ENCODE measurements at places on chromosomes 5 and 9. TPM values are rescaled to one million over a fixed set of nuclear protein-coding genes. Genes with fewer than 3 reads are reported as not detected.

- DNase-seq: no peak
These were observed 9.0 kb upstream of the CCDC125 start for GRCh38 chr5:69341520-69342161.

- no peak for DNase-seq
These were observed at the start of gene PCDHGA11 for GRCh38 chr5:141420855-141421488. Gene PCDHGA11 (plus strand): TSS chr5:141421051. CDS start chr5:141421228, 177 bp downstream.

DNA sequence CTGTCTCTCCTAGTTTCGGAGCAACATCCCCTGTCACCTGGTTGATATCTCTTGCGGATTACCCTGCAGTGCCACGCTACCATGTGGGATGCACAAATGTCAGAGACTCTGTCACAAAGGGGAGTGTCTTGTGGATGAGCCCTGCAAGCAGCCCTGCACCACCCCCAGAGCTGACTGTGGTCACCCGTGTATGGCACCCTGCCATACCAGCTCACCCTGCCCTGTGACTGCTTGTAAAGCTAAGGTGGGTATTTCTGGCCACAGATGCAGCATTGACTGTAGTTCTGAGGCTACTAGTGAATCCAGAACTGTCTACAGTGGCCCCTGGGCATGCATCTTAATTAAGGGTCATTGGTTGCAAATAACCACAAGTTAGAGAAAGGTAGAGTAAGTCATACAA is 50.8 kb downstream of the AQP7 start:
- DNase-seq: peak; percentile 20

OLFM1 gene
- 34.9 TPM for total RNA-seq

GRCh38 chr5:150300496-150301169 is 2.1 kb downstream of the ARSI start:
- DNase-seq: no peak

DNA sequence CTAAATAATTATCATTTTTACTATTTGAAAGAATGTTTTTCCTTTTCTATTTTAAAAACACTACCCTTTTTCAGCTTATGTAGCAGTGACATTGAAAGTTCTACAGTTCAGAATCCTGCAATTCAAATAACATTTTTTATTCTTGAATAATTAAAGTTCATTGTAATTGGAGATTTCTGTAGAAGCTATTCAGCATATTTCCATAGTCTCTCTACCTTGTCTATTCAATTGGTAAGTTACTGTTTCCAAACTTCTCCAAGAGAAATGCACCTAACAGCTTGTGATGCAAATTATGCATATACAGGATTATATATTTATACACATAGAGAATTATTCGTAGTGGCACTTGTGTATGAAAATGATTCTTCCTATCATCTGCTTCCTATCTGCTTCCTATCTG is 149.7 kb upstream of the ARRDC3 start:
- DNase-seq: no peak

DNA sequence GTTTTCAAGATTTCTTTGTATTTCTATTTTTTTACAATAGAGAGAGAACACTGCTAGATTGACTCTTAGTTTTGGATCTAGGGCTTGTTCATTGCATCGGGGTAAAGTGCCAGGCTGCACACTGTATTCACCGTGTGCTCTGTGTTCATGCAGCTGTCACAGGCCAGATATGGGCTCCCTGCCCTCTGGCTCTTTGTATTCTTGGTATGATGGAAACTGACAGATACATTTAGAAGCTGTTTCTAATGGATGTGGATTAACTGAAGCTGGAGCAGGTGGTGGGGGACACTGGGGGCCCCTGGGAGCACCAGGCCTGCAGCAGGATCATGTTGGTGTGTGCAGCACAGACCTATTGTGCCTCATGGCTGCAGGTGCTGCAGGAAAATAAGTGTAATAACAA is 28.0 kb downstream of the SLC36A1 start:
- DNase-seq: no peak

GRCh38 chr9:116506685-116507084 is 180.4 kb upstream of the TRIM32 start:
- no peak for DNase-seq

GRCh38 chr5:106766916-106767315 is 903.8 kb downstream of the EFNA5 start:
- DNase-seq: no peak

- no peak for DNase-seq
These were observed 974 bp upstream of the SLC12A2 start for GRCh38 chr5:128082551-128083032.

DNA sequence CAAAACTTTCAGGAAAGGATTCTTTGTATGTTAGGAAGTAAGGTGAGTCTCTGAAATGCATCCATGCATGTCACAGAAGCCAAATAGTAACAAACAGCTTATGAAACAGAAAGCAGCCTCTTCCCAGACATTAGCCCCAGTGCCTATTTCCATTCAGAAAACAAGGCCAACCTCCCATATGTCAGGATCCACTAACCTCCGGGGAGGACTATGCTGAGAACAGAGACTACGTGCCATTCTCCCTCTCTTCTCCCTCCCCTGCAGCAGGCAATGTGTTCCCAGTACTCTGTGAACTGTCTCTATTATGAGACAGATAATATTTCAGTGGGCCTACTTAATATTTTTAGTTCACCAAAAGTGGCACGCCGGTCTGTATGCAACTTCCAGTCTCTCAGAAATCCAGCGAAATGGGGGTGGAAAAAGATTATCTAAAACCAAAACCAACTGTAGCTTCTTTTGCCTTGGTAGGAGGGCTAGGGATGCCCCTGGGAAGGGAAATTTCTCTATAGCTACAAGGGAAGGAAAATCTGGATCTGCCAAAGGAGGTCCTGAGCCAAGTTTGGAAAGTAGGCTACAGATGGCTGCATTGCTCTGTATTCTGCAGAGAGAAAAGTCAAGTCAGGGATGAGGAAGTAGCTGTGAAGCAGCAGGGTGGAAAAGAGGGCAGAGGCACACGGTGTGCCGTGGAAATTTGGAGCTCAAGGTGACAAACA is 42.0 kb downstream of the VLDLR start:
- no peak for DNase-seq

DNA sequence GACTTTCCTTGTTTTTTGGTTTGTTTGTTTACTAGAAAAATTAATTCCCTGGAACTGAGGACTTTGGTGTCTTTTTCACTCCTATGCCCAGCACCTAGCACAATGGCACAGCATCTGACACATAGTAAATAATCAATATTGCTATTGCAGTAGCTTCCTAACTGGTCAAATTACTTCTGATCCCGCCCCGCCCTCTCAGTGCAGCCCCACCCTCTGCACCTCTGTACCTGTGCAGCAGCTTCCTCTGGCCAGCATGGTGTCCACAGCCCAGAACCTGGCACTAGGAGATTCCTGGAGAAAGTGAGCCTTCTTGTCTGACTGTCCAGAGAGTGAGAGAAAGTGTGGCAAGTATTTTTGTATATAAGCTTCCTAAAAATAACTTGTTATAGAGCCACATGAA is 343.2 kb downstream of the ZNF608 start:
- DNase-seq: no peak

- no peak for DNase-seq
These were observed 164.6 kb downstream of the CACNA1B start for GRCh38 chr9:138042146-138042545.

ANKRD18A gene
- 0.62 TPM for total RNA-seq

DNA sequence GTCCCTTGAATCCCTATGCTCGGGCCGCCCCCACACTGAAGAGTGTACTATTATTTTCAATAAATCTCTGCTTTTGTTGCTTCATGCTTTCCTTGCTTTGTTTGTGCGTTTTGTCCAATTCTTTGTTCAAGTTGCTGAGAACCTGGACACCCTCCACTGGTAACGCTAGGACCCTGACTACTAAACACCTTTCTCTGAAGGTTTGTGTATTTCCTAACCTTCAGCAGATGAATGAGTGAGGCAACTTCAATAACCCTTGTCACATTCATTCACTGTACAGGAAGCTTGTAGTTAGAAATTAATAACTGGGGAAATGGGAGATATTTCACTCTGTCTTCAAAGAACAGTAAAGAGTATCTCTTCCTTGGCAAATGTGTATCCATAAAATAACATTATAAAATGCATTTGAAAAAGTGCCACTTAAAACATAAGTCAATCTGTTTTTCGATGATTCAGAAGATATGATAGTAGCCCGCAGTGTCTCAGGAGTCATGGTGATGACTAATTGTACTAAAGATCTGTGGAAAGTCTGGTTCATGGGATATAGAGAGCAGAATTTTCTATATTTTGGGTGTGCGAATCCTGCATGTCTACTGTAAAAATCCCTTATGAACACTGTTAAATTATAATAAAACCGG is 43.2 kb upstream of the ANKH start:
- DNase-seq: no peak

- peak; percentile 39 for DNase-seq
These were observed 51.0 kb downstream of the FKTN start for GRCh38 chr9:105608721-105609598.

- no peak for DNase-seq
These were observed 44.3 kb downstream of the SLC28A3 start for GRCh38 chr9:84296146-84296843.

- DNase-seq: peak; percentile 63
These were observed 53.7 kb upstream of the FABP6 start for GRCh38 chr5:160175438-160176218.

DNA sequence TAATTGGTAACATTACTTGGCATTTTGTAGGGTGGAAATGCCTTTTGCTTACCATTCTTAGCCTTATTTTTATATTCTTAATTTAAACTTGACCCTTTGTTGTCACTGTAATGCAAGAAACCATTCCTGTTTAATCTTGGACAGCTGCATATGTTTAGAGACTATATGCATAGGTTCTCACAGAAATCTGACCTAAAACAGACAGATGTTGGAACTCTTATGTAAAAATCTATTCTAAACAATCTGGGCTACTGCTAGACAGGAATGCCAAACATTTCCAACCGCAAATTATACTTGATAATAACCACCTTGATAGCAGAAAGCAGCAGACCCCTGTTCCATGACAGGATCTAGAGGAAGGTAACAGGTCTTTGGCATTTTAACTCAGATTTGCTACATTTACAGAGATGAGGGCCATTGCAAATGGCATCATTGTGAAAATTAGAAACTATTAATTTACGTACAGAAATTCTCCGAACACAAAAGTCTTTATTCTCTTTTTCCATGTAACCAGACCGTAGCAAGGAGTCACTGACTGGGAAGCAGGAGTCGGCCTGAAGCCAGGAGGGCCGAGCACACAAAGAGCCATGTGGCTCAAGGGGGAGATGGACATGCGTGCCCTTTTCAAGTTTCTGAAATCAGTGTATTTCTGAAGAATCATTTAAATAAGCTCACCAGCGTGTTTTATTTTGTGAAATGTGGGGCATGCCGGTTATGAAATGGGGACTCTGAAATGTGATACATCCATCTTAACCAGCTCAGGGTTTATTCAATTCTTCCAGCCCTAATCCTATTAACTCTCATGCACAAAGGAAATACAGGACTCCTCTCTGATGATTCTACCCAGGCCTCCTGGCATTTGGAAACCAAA is 139.3 kb downstream of the AOPEP start:
- peak; percentile 80 for DNase-seq

DNA sequence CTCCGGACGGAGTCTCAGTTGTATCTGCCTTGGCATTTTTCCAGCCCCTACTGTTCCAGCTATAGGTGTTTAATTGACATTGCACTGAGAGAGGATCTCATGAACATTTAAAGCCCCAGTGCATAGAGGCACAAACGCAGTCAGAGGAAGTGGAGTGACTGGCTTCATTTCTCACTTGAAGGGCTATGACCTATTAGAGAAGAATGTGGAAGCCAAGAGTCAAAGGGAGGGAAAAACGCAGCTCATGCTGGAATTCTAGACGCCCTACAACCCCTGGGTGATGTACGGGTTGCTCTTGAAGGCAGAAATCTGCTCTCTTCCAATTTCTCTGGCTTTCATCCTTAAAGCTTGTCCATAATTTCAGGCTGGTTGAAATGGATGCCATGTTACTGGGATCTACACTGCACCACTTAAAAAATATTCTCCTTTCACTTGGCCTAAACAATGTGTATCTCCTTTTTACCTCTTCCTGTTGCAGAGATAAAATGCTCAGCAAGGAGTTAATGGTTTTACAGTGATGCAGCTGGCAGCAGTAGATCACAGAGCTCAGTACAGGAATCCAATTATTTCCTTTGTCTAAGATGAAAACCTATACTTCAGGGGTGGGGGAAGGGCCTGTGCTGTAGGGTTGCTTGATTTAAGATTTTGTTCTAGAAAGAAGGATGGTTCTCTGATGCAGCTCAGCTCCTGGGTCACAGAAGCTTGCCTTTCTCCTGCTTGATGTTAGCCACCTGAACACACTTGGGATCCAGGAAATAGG is 61.8 kb upstream of the MAMDC2 start:
- no peak for DNase-seq

GRCh38 chr5:97297063-97297703 is 114.1 kb upstream of the RIOK2 start:
- peak; percentile 64 for DNase-seq

DNA sequence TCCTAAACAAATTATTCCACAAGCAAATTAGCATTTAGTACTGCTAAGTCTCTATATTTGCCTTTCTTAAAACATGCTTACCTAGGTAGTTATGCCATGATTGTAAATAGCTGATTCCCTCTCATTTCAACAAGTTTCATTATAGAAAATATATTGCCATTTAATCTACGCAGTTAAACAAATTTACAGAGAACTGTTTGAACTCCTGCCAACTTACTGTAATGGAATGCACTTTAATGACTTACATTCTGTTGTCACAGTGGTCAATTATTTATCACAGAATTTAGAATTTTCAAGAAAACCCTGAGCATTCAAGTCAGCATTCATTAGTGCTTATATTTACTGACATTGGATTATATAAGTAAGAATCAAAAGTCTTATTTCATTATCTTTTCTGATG is 19.6 kb downstream of the SLC38A9 start:
- no peak for DNase-seq

- DNase-seq: no peak
These were observed 303.0 kb downstream of the PARP8 start for GRCh38 chr5:50969151-50970031.

DNA sequence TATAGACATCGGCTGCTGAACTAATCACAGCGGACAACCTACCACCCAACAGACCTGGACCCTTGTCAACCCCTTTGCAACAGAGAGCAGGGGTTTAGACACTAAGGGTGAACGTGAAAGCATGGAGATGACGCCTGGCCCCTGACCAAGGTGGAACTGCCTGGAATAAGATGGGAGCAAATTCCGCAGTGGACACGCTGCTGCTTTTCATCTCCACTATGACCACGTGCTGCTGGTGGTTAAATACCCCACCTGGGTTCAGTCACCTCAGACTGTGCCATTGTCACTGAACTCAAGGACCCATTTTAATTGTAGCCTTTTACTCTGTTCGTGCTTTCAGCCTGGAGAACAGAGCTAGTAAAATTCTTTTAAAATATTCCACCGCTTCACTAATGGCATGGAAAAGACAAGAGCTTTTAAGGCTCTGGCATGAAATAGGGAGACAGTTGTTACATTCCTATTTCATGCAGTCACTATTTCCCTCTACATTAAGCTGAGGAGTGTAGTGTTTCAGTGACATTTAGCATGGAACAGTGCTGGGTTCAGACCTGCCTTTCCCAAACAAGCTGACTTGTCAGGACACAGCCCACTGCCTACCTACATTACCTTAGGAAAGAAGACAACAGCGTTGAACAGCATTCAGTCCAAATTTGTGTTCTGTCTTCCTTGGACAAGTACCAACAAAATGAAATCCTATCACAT is 96.8 kb downstream of the ANKRD18B start:
- DNase-seq: peak; percentile 72

Measured in H4 (cell line).